ENCODE measurements at places on chromosomes 1 and 21.

GRCh38 chr1:203589171-203589570, 37.5 kb upstream of the ATP2B4 start:
- no peak for DNase-seq

DNA sequence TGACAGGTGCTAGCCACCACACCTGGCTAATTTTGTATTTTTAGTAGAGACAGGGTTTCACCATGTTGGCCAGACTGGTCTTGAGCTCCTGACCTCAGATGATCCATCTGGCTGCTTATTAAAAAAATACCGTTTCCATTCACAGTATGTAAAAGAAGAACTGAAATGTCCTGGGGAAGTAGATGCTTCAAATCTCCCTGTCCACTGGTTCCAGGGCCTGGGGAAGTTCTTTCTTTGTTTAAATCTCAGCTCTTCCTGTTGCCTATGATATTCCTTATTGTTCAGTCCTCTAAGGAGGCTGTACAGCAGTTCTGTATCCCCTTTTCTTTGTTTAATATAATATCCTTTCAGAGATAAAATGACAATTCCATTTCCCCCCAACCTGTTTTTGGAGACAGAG, 47.4 kb downstream of the ZMYM1 start:
- DNase-seq: no peak

DNA sequence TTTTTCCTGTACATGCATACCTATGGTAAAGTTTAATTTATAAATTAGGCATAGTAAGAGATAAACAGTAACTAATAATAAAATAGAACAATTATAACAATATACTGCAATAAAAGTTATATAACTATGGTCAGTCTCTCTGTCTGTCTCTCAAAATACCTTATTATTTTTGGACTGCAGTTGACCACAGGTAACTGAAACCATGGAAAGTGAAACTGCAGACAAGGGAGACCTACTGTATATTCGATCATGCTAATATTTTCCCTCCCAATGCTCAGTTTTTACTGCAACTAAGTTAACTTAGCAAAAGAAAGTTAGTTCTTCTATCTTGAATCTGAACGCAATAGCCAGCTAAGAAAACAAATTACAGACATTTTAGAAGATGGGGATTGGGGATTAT, 12.3 kb upstream of the DHX9 start:
- DNase-seq: no peak

- no peak for DNase-seq
Observed at GRCh38 chr1:29392036-29392435, 155.7 kb downstream of the PTPRU start.

DNA sequence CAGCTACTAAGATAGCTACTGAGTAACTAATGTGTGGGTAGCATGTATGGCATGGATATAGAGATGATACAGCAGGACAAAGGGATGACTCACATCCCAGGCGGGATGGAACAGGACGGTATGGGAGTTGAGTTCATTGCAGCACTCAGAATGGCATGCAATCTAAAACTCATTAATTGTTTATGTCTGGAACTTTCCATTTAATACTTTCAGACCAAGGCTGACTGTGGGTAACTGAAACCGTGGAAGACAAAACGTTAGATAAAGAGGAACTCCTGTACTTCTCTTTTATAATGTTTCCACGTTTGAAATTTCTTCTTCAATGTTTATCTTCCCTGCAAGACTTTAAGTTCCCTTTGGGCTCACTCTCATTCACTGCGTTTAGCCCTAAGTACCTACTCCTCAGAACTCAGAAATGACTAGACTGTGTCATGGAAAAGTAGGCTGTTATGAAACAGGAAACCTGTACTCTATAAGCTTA, 151.9 kb downstream of the MAGI3 start:
- DNase-seq: no peak

DNA sequence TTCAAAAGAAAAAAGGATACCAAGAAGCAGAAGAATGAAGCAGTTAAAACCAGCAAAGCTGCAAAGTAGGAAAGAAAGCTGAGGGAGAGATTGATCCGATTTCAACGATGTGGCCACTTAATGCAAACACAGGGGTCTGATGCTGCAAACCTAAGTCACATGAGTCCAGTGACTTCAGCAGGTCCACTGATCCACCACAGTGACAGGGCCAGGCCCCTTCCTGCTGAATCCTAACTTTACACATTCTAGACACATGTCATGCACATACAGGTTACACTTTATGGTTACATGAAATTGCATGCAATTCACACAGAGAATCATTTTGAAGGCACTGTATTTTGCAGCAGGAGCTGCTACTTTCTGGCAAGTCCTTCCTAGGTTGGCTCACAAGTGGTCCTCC, 59.0 kb upstream of the LBR start:
- no peak for DNase-seq

- DNase-seq: no peak
Observed at GRCh38 chr1:1853593-1854257, 37.2 kb downstream of the GNB1 start.

DNA sequence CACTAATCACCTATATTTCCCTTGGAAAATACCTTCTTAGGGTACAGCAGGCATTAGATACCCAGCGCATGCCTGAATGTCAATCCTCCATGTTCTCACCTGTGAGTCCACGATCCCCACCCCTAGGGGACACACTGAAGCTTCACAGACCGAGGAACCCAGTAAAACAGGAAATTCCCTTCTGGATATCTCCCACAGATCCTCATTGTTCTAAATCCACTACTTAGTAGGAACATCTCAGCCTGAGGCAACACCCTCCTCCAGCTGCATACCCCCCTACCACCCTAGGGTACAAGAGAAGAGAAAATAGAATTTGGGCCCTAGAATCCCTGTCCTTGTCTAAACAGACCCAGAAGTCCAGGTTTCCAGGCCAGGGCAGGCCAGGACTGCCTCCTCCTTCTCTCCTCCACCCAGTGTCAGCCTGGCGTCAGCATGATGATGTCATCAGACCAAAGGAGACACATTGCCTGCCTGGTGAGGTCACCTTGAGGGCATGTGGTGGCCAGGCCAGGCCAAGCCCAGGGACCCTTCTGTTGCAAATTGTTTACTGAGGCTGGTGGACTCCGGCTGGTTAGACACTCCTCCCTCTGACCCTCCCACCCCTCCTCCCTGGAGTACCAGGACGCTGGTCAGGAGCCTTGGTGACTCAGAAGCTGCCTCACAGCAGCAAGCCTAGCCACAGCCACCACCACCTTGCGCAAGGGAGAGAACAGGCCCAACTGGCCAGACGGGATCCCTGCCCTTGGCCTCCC, 6.2 kb downstream of the NECTIN4 start:
- no peak for DNase-seq

DNA sequence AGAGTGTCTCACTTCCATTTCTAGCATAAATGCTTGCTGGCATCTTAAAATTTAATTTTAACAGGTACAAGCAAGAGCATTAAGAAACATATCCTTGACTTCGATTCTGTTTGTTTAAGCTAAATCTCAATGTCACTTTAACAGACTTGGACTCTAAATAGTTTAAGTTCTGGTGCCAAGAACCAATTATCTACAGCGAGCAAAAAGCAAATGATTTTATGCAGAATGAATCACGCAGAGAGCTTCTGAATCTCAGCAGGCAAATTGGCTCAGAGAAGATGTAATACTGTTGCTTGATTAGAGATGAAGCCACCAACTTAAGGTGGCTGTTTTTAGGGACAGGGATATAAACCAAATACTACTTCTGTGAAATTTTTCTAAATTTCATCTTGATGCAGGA, 117.0 kb upstream of the PLD5 start:
- no peak for DNase-seq

GRCh38 chr1:241323514-241324195, 33.4 kb downstream of the RGS7 start:
- DNase-seq: no peak

- no peak for DNase-seq
Observed at GRCh38 chr1:94905207-94905606, 21.7 kb downstream of the CNN3 start.

DNA sequence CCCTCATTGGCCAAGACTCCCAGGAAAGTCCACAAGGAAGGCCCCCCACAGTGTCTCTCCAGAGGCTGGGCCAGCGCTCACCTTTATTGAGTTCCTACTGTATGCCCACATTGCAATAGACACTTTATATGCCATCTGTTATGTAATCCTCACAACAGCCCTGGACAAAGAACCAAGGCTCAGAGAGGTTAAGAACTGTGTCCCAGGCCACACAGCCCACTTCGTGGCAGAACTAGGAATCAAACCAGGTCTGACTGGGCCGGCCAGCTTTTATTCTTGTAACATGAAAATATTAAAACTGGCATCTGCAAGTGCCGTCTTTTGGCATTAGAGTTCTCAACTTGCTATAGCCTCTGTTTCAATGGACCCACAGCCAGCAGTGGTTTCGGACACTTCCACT, 4.5 kb downstream of the CTRC start:
- DNase-seq: no peak

GRCh38 chr21:44569861-44570517, 3.5 kb upstream of the KRTAP10-4 start:
- DNase-seq: no peak

DNA sequence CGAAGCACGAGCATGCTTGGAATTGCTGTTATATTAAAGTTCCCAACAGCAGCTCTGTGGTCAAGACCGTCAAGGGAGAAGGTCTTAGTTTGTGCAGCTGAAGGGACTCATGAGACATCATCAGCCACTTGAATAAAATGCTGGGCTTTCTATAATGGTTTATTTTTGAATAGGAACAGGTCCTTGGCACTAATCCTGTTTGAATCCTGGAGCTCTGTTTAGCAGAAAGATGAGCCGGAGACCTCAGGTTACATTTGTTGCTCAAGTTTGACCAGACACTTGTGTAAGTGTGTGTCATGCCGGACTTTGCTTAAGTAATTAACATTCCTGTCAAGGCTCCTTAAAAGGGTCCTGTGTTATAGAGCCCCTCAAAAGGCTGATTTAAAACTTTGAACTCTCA, 186.5 kb downstream of the ROR1 start:
- DNase-seq: no peak

DNA sequence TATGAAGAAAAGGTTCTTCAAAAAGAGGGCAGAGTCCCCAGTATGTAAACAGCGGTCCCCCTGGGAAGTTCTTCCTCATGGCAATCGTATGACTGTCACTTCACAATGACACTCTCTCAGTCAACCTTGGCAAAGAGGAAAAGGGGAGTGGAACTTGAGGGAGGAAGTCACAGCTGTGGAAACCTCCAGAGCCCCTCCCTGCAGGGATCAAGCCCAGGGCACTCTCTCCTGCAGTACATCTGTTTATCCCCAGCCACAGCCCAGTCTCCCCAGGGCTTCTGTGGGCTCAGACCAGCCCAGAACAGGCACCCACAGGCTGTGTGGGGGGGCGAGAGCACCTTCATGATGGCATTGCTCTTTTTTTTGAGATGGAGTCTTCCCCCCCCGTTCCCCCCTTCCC, 2.0 kb downstream of the ATP13A2 start:
- DNase-seq: no peak

GRCh38 chr21:45250914-45251634, 36.6 kb downstream of the POFUT2 start:
- DNase-seq: no peak

- no peak for DNase-seq
Observed at GRCh38 chr21:39010629-39011404, 172.4 kb downstream of the PSMG1 start.

DNA sequence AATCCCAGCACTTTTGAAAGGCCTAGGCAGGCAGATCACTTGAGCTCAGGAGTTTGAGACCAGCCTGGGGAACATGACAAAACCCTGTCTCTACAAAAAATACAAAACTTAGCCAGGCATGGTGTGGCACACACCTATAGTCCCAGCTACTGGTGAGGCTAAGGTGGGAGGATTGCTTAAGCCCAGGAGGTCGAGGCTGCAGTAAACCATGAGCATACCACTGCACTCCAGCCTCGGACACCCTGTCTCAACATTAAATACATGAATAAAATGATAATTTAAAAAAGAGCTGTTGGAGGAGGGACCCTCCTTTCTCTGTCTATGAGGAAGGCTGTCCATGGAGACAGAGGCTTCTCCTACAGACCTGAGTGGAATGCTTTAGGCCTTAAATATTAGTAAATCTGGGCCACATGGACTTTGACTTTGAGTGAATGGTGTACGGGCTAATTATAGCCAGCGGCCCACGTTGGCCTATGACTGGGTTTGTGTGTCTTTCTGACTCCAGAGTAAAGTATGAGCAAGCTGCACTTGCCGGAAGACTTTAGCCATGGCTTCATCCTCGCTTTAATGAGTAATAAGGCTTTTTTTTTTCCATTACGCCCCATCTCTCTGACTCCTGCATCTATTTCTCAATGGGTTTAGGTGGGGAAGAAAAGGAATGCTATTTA, 21.3 kb downstream of the RAB3B start:
- DNase-seq: no peak

- DNase-seq: no peak
Observed at GRCh38 chr1:210917560-210918169, 216.3 kb downstream of the KCNH1 start.

GRCh38 chr1:119975006-119975405, 78.7 kb upstream of the ADAM30 start:
- no peak for DNase-seq

- DNase-seq: no peak
Observed at GRCh38 chr1:2504949-2505272, 21.5 kb downstream of the PANK4 start.

GRCh38 chr1:21827141-21827679, 15.1 kb downstream of the LDLRAD2 start:
- DNase-seq: no peak

- DNase-seq: no peak
Observed at GRCh38 chr1:194394676-194395075, 1208.3 kb upstream of the B3GALT2 start.

DNA sequence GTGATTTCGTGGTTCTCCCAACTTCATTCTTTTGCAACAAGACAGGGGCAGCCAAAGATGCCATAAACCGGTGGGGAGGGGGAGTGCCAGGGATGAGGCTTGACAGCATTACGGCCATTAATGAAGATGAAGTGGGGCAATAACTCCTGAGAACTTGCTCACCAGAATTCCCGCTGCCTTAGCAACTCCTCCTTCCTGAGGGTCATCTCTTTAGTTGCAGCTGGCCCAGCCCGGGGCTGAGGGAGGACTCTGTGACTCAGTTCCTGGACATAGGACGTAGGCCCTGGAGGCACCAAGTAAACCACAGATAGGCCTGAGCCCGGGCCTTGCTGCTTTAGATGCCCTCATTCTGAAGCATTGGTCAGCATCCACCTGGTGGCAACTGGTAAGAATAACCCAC, 330.2 kb downstream of the RRAGC start:
- no peak for DNase-seq

GRCh38 chr1:167663002-167663772, 33.2 kb downstream of the RCSD1 start:
- no peak for DNase-seq

DNA sequence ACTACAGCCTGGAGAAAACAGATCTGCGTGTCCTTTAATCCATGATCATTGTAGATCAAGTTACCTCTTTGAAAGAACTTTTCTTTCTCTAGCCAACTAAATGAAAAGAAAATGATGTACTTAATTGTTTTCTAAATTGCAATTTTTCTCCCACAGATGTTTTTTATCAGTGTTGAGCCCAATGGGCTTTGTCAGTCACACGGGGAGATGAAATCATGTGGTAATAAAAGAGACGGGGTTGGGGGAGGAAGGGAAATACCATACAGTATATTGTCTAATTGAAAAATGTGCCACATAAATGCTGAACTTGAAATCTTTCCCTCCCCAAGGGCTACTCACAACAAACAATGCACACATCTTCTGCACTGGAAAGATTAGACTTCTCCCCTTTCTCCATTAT, 58.4 kb downstream of the NTMT2 start:
- no peak for DNase-seq

Measured in left forelimb (tissue), 1 donor.